ENCODE measurements at places on chromosomes 13 and 19.

DNA sequence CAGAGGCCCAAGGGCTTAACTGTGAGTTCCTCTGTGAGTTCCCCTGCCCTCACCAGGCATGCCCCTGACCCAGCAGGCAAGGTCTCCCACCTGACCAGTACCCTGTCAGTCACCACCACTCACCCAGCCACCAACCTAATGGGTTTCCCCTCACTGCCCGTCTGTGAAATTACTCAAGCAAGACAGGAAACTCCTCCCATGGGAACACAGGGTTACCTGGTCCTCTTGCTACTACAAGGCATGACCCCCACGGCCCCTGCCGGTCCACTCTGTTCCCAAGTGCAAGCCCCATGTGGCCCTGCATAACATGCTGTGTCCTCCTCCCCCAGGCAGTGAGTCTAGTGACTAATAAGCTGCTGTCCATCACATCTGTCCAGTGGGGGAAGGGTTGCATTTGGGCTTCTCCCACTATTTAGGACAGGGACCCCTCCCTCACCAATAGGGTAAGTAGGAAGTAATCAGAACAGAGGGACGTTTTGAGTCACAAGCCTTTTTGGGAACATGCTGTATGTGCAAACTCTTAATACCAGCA is 8.0 kb upstream of the DHRS12 start:
- no peak for DNase-seq

DNA sequence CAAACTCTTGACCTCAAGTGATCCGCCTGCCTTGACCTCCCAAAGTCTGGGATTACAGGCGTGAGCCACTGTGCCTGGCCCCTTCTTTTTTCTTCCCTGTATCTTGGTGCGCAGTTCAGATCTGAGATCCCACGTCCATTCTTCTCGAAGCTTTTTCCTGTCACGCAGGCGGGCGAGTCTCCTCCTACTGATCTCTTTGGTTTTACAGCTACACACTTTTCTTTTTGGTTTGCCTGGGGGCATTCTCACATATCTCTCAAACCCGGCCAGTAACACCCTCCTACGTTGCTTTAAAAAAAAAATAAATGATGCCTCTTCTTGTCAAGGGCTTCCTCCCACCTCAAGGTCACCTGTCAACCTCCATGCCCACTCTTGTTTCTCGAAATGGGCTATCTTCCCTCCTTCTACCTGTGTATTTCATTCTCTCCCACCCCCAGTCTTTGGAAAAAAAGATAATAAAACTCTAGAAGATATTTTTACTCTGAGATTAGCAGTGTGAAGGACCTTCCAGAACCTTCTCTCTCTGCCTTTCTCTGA is 12.1 kb downstream of the TMPRSS9 start:
- no peak for DNase-seq

DNA sequence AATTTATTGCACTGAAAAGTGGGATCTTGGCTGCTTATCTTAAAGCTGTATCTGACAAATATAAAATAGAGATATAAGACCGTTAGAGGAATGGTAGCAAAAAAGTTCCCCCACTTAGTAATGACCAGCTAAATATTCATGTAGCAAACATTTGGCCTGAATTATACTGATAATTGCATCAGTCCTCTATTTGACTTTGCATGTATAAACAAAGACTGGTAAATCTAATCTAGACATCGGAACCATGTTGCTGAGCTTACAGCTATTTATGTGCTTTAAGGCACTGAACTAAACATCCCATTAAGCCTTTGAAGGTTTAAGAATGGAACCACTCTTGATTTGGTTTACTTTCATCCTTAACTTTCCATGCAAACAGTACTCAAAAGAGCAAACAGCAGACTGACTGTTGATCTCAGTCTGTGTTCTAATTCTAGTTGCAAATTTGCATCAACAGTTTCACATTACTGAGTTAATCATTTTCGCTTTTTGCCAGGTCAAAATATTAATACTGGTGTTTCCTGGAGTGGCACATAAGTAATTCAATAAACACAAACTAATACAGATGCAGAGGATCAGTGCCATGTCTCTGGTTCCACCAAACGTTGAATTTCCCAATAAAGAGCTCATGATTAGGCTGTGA is 203.5 kb upstream of the HTR2A start:
- no peak for DNase-seq

GRCh38 chr19:16446108-16446723 is 25.6 kb downstream of the EPS15L1 start:
- no peak for DNase-seq

DNA sequence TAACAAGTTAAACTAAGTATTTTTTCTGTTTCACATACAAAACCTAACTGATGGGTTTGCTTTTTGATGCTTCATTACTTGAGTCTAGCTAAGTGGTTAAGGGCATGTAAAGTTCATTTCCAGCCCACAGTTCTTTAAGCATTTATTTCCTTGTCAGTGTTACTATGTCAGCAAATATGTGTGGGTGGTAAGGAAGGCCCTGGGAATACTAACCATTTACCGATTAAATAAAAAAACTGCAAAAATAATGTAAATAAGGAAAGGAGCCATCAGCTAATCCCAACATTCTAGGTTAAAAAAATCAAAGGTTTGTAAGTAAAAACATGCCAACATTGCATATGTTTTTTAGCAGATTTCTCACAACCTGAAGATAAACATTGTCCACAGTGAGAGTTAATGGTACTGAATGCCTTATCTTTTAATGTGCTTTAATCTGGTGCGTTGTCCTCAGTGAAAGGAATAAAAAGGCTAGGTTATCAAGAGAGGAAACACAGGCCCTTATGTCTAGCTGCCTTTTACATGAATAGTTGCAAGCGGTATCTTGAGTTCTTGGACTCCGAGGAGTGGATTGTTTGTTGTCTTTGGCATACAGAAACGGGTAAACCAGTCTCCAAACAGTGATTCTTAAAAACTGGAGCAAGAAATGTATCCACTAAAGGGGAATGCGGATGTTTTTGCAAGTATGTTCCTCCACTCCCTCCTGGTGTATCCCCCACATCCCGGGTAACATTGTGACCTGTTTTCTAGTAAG is 949.6 kb upstream of the SLC10A2 start:
- no peak for DNase-seq

DNA sequence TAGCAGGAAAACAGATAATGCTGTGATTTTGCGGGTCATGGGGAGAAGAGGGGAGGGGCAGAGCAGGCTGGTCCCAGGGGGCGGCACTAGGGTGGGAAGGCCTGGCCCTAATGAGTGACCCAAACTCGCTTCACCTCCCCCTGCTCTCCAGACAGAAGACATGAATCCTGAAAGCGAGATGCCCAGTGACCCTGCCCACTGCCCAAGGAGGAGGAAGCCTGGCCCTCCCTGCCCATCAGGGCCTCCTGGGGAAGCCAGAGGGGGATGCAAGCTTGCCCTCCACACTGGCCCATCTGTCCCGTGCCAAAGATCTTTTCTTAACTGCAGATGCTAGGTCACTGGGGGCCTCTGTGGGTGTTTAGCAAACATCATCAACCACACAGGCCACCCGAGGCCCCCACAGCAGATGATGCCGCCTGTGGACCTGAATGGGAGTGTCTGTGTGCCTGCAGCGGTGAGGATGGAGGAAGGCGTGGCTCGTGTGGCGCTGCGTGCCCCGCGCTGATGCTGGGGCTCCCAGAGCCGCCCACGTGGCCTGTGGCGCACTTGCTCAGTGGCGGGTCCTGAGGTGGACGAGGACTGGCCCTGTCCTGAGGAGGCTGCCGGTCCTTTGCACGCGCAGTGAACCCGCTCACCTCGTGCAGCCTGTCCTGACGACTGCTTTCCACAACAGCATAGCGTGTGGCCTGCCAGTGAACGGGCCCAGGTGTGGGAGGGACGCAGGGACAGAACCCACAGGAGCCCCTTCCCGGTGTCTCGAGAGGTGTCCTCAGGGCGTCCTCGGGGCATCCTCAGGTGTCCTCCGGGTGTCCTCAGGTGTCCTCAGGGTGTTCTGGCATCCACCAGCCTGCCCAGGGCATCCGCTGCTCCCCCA is 80.5 kb upstream of the MCF2L start:
- DNase-seq, result no peak

GRCh38 chr13:42548731-42549551 is 25.0 kb upstream of the TNFSF11 start:
- no peak for DNase-seq

DNA sequence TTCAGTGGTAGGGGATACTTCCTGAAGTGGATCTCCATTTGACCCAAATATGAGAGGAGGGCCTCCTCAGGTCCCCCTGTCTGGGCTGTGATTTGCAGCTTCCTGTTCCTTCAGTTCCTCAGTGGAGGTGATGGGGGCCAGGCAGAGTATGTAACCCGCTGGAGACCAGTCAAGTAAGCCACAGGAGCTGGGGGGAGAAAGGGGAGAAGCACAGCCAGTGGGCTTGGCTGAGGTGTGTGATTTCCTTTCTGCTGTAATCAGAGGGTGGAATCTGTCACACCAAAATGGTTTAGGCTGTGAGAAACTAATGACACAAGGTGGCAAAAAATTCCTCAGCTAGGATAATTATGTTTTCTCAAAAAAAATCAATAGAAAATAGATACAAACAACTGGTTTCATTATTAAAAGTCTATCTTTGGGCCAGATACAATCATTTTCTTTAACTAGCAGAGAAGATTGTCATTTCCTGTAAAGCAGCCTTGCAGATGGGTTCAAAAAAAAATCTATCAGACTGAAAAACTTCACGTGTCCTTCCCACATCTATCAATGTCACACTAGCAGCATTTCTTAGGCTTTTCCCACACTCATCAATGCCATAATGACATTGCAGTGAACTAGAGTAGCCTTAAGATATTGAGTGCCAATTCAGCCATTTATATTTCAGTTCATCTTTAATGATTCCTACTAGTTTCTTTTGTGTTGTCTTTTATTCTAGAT is 1660.3 kb downstream of the EFNB2 start:
- DNase-seq, result no peak

DNA sequence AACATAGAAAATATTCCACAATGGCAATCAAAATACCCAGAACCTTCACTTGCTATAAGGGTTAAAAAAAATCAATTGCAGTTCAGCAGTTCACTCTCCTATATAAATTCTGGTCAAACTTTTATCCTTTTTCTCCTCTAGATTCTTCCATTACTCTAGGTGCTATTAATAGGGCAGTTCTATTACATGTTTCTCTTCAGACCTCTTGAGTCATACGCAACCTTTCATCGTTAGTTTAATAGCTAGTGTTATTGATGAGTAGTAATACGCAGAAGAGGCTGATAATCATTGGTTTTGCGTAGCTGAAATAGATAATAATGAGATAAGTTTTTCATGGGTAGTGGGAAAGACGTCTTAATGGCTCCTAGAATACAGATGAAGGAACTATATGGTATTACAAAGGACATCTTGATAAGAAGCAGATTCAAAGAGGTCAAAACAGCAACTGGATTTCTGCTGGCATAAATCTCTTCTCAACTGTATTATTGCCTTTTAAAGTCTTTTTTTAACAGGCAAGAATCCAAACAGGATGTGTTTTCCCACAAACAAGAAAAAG is 118.3 kb upstream of the STARD13 start:
- DNase-seq, result no peak

GRCh38 chr13:71213252-71213821 is 653.7 kb downstream of the DACH1 start:
- no peak for DNase-seq

DNA sequence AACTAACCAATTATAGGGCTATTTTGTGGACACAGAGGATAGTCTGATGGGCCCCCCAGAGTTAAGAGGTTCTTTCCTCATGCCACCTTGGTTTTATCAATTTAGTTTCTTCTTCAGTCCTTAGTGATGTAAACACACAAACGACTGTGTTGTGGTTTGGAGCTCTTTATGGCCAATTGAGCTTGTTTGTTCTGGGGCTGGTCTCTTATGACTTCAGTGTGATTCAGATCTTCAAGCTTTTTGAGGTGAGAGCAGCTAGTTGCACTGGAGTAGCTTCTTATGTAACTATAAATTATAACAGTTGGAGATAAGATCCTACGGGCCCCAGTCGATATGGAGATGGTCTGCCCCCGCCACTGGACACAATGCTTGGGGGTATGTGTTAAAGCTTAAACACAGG is 22.0 kb upstream of the GJB6 start:
- peak; percentile 63 for DNase-seq

- DNase-seq, result no peak
These were observed 1.0 kb downstream of the GPC5 start for GRCh38 chr13:91399189-91400062.

- no peak for DNase-seq
These were observed 24.2 kb downstream of the SIAH3 start for GRCh38 chr13:45827318-45827717.

- no peak for DNase-seq
These were observed 28.9 kb downstream of the ARHGEF7 start for GRCh38 chr13:111143865-111144540.

DNA sequence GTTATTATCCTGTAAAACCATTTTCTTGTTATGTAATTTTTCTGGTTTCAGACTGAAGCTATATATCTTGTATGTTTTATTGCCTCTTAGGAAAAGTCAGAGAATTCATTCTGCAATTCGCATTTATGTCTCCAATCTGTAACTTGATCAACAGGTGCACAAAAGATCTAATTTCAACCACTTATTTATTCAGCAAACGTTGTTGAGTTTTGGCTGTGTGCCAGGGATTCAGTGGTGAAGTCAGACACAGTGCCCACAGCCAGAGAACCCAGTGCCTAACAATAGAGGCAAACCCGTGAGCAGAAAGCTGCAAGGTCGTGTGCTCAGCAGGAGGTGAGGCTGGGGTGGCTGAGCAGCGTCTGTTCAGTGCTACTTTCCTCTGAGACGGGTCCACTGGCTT is 119.5 kb upstream of the MCF2L start:
- peak; percentile 43 for DNase-seq

DNA sequence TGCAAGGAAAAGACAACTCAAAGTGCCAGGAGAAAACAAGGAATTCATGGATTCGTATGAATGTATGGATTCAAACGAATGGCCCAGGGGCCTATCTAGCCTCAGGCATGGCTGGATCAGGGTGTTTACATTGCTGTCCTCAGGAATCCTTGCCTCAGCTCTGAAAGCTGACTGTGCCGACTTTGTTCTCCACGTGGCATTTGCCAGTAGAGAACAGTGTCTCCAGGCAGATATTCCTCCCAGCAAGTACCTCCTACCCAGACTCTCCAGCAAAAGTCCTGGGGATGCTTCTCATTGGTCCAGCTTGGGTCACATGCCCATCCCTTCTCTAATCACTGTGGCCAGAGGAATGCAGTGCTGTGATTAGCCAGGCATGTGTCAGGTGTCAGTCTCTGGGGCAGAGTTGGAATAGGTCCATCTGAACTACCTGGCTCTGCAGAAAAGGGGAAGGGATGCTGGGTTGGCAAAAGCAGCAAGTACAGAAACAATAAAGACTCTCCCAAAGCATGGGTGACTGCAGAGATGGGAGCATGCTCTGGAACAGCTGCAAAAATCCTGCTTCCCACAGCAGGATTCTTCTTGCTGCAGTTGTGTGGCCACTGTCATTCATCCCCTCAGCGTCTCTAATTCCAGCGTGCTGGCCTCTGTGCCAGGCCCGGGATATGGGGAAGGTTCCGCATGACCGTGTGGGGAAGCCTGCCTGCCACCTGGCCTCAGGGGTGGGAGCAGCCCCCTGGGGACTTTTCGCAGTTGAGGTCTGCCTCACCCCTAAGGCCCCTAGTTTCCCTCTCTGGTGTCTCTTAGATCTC is 30.0 kb downstream of the CCNE1 start:
- DNase-seq, result peak; percentile 44

GRCh38 chr13:97715763-97716162 is 237.7 kb upstream of the IPO5 start:
- peak; percentile 18 for DNase-seq

- DNase-seq, result no peak
These were observed 5.3 kb downstream of the ZNF557 start for GRCh38 chr19:7074705-7075282.

Measured in PC-3 (cell line).